ENCODE measurements at places on chromosomes 5 and 9.
A peak's percentile ranks its signal among the peaks of the same experiment; 100 is the strongest.

DNA sequence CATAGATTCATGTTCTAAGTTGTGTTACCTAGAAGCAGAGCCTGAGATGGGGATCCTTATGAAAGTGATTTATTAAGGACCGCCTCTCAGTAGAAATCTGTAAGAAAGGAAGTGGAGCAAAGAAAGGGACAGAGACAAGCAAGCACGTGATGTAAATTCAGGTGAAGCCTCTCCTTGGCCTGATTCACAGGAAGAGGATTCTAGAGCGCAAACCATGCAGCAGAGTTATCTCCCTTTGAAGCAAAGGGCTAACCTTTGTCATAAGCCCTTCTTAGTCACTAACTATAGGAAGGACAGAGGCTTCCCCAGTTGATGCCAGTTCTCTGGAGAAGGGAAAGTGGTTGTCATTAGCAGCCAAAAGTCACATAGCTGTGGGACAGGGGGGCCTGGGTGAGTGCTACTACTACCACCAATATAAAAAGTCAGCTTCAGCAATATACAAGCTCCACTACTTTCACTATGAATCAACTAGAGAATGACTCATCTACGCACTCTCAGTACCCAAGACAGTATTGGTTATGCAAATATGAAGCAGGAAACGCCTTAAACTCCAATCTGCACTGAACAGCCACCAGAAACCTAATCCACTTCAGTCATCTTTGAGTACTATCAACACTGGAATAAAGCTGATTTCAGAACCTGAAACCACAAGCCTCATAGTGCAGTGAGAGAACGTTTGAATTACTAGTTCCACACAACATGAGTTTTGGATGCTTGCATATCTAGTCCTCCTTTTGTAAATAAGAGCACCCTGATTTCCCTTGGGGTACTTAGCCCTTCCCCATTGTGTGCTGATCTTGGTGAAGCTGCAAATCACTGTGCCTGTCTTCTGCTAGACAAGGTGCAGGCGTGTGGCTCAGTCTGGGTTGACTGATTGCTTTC is 162.7 kb downstream of the ZNF608 start:
- no peak for DNase-seq

- no peak for DNase-seq
Observed at GRCh38 chr9:5843794-5844471, 11.0 kb upstream of the ERMP1 start.

GRCh38 chr9:7456793-7457530 is 342.6 kb downstream of the DMAC1 start:
- no peak for DNase-seq

GRCh38 chr9:92974761-92975755 is 27.7 kb downstream of the FGD3 start:
- DNase-seq: no peak

DNA sequence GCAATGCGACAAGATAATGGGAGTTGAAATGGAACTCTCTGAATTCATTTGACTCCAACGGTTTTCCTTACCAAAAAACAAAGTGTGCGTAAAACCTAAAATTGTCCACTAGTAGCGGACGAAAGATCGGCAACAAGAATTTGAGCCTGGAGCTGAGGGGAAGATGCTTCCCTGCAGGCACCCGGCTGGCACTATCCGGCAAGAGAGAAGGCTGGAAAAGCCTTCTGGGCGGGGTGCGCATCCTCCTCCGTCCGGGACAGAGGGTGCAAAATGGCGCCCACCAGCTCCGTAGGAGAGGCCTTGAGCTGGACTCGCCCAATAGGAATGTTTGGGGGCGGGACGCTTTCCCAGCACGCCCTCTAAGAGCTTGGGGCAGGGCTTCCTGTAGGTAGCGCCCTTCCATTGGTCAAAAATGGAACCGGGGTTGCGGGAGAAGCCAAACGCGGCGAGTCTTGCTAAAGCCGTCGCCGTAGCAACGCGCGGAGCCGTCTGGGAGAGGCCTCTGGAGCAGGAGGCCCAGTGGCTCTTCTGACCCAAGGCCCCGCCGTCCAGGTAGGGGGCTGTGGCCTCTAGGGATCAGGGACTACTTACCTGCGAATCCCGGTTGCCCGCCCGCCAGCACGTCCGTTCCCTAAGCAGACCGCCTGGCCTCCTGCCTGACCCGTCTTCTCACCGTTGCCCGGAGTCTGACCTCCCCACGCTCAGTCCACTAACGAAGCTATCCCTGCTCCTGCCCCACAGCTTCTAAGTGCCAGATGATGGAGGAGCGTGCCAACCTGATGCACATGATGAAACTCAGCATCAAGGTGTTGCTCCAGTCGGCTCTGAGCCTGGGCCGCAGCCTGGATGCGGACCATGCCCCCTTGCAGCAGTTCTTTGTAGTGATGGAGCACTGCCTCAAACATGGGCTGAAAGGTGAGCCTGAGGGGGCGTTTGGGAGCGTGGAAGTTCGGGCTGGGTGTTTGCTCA is 9.2 kb downstream of the RUFY1 start:
- peak; percentile 100 for DNase-seq

- DNase-seq: no peak
Observed at GRCh38 chr5:95152535-95152934, 132.4 kb downstream of the MCTP1 start.

DNA sequence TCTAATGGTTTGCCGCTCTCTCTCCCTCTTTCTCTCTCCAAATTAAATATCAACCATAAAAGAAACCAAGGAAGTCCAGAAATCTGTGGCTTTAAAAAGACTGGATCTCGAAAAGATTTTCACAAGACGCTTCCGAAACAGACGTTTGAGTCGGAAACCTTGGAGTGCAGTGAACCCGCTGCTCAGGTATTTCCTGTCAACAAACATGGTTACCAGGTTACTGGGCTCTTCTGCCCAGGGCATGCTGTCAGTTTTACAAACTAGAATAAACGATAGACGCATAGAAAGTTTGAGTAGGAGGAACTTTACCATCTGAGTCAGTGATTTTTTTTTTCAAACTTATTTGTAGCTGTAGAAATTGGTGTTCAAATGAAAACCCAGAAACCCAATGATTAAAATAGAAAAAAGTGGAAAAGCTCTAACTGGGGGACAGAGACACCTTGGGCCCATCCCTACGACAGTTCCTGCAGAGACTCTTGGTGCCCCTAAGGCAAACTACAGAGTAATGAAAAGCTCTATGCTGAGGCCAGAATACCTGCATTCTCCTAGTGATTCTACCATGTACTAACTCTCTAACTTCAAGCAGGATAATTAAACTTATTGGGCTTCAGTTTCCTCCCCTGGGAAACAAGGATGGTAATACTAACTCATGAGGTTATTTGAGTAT is 90.0 kb downstream of the DOCK8 start:
- peak; percentile 63 for DNase-seq

GRCh38 chr5:39948341-39948740 is 523.6 kb upstream of the DAB2 start:
- DNase-seq: no peak

DNA sequence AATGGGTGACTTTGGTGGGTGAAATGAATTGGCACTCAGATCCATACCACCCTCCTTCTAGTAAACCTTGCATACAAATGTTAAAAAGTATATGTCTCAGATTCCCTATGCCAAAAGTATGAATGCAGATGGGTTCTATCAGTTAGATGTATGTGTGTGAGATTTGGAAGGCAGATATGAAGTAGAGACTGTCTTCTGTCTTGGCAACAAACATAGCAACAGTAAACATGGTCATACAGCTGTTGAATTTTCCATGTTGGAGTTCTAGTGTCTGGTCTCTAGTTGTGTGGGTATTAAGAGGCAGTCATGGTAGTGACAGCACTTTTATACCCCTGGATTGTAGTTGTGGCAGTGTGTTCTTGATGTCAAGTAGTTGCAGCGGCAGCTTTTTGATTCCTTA is 125.6 kb upstream of the PITX1 start:
- no peak for DNase-seq

- no peak for DNase-seq
Observed at GRCh38 chr5:97657239-97657638, 474.2 kb upstream of the RIOK2 start.

DNA sequence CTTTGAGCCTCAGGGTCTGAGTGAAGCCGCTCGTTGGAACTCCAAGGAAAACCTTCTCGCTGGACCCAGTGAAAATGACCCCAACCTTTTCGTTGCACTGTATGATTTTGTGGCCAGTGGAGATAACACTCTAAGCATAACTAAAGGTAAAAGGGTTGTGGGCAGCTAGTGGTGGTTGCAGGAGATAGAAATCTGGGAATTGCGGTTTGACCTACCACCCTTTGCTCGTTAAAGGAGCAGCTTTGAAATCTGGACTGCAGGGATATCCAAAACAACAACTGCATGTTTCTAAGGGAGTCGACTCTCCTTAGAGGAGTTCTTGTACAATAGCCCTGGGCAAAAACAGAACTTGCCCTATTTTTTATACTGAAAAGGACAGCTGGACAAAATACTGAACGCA is 19.0 kb downstream of the ABL1 start:
- no peak for DNase-seq

DNA sequence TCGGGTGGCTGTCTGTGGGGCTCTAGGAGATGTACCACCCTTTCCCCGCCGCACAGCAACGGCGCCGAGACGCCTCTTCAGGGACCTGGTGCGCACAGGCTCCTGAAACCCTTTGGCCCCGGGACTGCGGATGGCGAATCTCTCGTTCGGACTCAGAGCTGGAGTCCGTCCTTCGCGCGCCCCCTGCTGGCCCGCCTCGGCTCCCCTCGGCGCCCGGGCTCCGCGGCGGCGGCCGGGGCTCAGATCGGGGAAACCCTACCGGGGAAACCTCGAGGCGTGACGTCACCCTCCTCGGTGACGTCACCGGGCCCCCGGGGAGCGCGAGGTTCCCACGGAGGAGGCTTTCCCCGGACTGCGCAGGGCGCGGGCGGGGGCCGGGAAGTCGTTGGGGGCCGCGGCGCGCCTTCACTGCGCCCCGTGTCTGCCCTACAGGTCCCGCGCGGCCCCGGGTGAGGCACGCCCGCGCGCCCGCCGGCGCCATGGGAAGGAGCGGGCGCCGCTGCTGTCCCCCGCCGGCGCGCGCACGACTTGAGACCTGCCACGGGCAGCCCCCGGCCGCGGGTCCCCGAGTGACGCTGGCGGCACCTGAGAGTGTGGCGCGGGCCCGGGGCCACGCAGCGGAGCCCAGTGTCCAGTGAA is 7.9 kb downstream of the PRR7 start:
- peak; percentile 95 for DNase-seq

GRCh38 chr5:38642189-38642911 is 85.9 kb upstream of the LIFR start:
- no peak for DNase-seq

- no peak for DNase-seq
Observed at GRCh38 chr5:58450018-58450417, 9.9 kb downstream of the PLK2 start.

DNA sequence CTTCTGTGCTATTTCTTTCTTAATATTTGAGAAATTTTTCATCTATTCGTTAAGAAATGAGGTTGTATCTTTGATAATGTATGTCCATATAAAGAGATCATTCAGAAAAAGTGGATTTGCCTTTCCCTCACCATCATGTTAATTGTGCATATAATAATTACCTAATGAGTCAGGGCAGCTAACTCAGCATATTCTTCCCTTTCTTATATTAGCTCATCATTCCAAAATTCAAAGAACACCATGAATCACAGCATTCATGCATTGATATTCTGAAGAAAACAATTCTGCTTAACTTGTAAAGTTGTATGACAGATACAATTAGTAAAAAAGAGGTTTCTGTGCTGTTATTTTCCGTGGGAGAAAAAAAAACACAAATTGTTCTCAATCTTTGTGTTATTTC is 630.6 kb downstream of the TLE1 start:
- DNase-seq: no peak

DNA sequence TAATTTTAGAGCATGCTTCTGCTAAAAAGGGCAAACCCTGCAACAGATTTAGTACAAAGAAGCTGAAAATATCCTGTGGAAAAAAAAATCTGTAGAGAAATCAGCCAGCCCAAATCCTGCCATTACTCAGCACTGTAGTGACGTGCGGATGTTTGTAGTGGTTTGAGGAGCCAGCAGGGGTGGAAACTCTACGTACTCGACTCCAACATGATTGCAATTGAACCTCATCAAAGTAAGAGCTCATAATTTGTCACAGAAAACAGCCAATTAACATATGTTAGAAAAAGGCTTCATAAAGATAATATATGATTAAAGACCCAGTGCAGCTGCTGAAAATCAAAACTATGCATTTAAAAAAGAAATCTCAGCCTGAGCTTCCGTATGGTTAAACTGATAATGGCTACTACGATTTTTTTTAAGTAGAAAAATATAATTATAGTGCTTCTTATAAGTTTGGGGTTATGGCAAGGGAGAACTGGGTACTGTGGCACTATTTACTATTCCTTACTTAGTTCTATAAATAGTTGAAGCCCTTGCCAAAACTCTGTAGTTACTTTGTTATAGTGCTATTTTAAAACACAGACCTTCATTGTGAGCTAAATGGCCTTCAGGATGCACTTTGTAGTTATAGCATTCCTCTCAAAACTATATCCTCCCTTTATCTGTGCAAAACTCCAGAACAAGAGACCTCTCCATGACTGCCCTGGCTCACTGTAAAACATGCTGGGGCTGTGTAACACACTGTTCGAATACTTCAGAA is 49.4 kb downstream of the MEF2C start:
- peak; percentile 24 for DNase-seq

- no peak for DNase-seq
Observed at GRCh38 chr5:57598756-57599155, 116.1 kb upstream of the ACTBL2 start.

GRCh38 chr5:157596487-157596886 is 20.9 kb upstream of the ADAM19 start:
- DNase-seq: no peak

- no peak for DNase-seq
Observed at GRCh38 chr9:18296702-18297055, 177.3 kb upstream of the ADAMTSL1 start.

DNA sequence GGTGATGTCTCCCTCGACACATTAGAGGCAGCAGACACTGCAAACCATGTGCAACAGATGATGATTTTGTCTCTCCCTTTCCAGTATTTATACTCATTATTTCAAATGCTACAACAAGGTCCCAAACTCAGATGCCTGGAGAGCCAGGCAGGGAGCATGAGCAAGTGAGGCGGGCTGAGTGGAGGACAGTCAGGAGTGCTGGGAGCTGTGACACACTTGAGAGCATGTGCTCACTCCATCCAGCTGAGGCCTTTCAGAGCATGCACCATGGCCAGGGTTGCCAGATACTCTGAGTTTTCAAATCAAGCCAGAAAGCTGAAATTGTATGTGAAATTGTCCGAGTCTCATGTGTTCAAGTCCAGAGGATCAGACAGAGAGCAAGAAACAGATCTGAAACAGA is 55.8 kb upstream of the SLC2A8 start:
- no peak for DNase-seq

DNA sequence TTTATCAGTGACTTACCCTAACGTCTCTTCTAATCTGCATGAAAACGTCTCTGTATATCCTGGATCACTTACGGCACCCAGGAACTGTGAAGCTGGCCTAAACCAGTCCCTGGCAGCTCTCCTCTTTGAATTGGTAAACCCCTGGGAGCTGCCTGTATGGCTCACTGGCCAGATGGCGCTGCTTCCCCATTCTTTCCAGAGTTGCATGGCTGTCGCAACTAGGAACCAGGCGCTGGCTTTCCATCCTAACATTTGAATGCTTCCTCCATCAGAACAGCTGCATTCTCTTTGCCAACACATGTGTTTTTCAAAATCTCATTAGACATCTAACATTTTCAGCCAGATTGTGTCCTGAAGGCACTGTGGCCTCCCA is 8.0 kb upstream of the PCA3 start:
- DNase-seq: peak; percentile 75

Data from GM23338 (cell line).